ENCODE measurements at places on chromosomes 5 and 9. TPM values are rescaled to one million over a fixed set of nuclear protein-coding genes. Genes with fewer than 3 reads are reported as not detected.

DNA sequence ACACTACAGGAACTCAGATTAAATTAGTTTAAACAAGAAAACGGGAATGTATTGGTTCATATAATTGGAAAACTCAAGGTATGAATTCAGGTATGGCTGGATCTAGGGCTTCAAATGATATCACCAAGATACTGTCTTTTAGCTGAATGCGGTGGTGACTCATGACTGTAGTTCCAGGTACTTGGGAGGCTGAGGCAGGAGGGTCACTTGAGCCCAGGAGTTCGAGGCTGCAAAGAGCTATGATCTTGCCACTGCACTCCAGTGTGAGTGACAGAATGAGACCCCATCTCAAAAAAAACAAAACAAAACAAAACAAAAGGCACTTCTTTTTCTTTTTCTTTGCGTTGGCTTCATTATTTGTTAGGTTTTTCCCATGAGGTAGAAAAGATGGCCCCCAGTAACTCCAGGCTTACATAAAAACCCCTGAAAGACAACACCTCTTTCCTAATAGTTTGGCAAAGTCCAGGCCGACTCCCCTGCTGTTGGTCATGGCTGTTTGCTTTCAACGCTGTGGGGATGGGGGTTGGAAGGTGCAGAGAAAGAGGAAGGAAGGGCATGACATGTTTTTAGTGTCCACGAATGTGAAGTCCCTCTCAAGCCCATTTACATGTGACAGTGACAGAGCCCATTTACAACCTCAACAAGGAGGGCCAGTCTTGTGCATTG lies 39.8 kb upstream of the CRB2 start:
- DNase-seq: no peak

The WDR38 gene
- polyA plus RNA-seq: 0.48 TPM

The JAKMIP2 gene
- polyA plus RNA-seq: 3.6 TPM

The F2RL2 gene
- 0.35 TPM for polyA plus RNA-seq

The PURA gene
- 14.3 TPM for polyA plus RNA-seq

DNA sequence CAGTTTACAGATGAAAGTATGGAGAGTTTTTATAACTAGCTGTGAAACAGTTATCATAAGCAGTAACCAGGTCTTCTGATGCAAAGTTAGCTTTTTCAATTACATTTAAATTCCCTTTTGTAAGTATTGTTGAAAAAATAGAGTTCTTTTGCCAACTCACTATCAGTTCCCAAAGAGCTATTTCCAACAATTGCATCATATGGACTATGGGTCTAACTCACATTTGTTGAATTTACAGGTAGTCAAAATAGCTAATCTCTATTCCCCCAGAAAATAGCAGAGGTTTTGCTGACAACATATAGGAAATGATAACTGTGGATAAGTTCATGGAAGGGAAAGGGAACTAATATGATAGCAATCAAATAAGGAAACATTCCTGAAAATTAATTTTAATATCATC lies 1.4 kb downstream of the SPINK1 start:
- DNase-seq: no peak

- DNase-seq: no peak
These were observed 125.3 kb downstream of the PHF2 start for GRCh38 chr9:93701494-93702218.

GRCh38 chr5:21051945-21052344 lies 1063.9 kb upstream of the CDH18 start:
- DNase-seq: no peak

The IL13 gene
- polyA plus RNA-seq: 0.14 TPM

DNA sequence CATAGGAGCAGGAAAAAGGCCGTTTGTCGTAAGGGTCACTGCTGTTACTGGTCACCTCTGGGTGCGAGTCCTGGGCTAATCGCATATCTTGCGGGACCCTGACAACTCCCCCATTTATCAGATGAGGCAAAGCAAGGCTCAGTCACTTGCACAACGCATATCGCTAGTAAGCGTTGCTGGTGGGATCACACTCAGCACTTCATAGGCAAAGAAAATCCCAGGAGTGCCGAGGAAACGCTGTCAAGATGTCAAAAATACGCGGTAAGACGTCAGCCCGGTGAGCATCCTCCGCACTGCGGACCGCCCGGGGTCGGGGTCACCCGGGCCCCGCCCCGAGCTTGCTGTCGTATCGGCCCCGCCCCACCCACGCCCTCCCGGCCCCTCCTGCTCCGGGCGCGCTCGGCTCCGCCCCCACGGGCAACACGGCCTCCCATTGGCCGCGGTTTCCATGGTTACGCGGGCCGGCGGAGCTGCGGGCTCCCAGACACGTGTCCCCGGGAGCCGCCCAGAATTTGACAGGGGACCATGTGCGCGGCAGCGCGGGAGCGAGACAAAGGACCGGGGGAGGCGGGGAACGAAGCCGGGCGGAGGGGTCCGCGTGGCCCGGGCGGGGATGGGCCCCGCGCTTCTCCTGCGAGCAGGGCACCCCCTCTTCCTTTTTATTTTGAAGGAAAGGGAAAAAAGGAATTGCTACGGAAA lies 80.2 kb upstream of the IER5L start:
- peak; percentile 67 for DNase-seq

- no peak for DNase-seq
These were observed 10.7 kb downstream of the LCN12 start for GRCh38 chr9:136962701-136963248.

GRCh38 chr5:96388176-96388575 lies 44.9 kb downstream of the PCSK1 start:
- DNase-seq: no peak

GRCh38 chr5:123094919-123095797 lies 6.1 kb downstream of the PRDM6 start:
- no peak for DNase-seq

The IL9 gene
- not detected for polyA plus RNA-seq

- DNase-seq: no peak
These were observed 427.1 kb downstream of the PRELID2 start for GRCh38 chr5:145408048-145408341.

DNA sequence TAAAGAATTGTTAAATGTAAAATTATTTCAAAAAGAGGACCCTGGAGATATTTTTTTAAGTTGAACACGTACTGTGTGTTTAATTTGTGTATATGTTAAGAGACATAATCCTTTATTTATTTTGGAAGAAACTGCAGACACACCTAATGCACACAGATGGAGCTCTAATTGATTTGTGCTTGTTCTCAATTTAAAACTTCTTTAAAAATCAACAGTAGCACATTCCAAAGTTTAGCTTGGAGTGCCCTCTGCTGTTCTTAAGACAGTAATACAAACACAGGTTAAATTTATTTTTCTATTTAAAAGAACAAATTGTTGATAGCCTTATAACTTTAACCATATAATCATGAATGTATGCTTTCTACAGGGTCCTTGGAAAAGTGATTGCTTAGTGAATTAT lies 277.6 kb upstream of the ADAMTS16 start:
- DNase-seq: no peak

GRCh38 chr9:96513622-96514021 lies 63.7 kb downstream of the HABP4 start:
- no peak for DNase-seq

DNA sequence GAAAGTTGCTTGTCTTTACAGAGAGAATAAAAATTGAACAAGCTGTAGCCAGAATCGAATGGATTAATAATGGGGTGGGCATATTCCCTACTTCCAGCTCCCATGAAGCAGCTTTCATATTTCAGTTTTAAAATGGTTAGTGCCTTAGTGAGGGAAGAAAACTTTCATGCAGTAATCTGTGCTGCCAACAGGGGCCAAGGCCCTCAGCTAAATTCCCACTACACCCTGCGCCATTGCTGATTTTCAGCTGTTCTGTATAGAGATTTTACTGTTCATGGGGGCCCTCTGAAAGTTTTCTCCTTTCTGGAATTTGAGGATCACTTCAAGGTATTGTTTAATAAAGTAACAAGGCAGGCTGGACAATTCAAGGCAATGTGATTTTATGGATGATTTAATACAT lies 58.2 kb downstream of the CAST start:
- DNase-seq: no peak

DNA sequence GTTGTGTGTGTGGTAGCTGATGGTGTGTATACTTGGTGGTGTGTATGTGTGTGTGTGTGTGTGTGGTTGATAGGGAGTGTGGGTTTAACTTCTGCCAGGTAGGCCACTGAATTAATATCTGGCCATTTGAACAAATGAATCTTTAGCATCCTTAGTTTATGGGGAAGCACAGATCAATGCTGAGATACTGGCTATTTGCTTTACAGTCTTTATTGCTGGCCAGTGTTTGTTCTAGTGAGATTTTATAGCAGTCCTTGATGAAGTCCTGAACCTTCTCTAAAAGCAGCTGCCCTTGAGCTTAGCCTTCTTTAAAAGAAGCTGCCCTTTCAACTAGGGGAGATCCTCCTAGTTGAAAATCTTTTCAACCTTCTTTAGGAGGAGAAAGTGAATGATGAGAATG lies 69.3 kb downstream of the MACIR start:
- no peak for DNase-seq

GRCh38 chr9:133958756-133959155 lies 33.4 kb downstream of the VAV2 start:
- no peak for DNase-seq

The DRD1 gene
- polyA plus RNA-seq: not detected

The DOCK2 gene
- 2.7 TPM for polyA plus RNA-seq

DNA sequence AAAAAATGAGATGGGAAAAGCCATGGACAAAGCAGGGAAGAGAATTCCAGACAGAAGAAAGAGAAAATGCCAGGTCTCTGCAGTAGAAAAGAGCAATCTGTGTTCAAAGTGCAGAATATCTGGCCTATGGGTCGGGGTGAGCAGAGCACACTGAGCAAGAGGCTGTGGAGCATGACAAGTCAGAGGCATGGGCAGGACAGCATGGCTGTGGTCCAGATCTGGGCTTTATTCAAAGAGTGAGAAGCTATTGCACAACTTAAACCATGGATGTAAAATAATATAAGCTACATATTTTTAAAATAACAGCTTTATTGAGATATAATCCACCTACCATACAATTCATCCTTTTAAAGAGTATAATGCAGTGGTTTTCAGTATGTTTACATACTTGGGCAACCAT lies 133.1 kb upstream of the SPDL1 start:
- no peak for DNase-seq

The SLC45A2 gene
- 0.40 TPM for polyA plus RNA-seq

DNA sequence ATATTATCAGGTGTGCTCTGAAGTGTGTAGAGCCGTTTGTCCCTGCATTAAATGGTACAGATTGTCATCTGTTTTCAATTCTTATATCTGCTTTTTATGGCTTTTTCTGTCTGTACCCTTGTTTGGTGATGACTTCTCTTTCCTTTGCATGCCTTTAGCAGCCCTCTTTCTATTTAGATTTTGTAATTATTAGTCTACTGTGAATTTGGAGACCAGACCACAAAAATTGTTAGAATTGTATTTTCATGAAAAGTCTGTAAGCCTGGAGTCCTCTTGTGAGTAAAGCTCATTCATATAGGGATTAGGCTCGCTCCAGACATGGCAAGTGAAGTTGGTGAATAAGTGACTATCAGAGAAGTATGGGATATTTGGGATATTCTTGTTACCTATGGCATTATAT lies 41.7 kb downstream of the NFX1 start:
- DNase-seq: no peak

GRCh38 chr9:134419000-134419683 lies 92.9 kb downstream of the RXRA start:
- no peak for DNase-seq

GRCh38 chr9:16099732-16100536 lies 547.1 kb downstream of the CCDC171 start:
- DNase-seq: no peak

DNA sequence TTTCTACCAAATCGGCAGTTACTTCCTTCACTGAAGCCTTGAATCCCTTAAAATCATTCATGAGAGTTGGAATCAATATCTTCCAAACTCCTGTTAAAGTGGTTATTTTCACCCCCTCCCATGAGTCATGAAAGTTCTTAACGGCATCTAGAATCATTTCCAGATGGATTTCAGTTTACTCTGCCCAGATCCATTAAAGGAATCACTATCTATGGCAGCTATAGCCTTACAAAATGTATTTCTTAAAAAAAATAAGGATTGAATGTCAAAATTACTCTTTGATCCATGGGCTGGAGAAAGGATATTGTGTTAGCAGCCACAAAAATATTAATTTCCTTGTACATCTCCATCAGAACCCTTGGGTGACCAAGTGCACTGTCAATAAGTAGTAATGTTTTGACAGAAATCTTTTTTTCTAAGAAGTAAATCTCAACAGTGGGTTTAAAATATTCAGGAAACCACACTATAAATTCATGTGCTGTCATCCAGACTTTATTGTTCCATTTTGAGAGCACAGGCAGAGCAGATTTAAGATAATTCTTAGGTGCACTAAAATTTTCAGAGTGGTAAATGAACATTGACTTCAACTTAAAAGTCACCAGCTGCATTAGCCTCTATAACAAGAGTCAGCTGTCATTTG lies 767.7 kb downstream of the DTWD2 start:
- no peak for DNase-seq

The MUSK gene
- not detected for polyA plus RNA-seq

DNA sequence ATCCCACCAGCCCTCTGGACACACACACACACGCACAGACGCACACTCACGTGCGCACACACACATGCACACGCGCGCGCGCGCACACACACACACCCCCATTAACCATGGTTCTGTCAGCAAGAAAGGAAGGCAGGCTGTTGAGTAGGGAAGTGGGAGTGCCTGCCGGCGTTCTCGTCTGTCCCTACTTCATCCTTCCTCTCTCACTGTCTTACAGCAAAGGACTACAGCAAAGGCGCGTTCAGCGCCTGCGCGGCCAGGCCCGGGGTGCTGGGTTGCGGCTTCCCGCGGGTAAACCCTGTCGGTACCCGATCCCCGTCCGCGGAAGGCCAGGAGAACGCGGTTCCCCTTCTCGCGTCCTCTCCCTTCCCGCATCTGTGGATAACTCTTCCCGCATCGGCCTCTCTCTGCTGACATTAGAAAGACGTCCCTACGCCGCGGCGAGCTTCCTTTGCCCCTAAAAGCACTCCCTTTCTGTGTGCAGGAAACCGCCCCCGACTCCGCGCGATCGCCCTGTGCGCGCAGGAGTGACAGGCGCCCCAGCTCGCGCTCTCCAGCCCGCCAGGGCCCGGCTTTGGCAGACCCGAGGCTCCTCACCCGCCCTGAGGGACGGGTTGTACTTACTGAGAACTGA lies 219.2 kb downstream of the AGTPBP1 start:
- DNase-seq: peak; percentile 26

- no peak for DNase-seq
These were observed 238.0 kb downstream of the ENC1 start for GRCh38 chr5:74402553-74402952.

The QRFP gene
- polyA plus RNA-seq: 0.27 TPM

DNA sequence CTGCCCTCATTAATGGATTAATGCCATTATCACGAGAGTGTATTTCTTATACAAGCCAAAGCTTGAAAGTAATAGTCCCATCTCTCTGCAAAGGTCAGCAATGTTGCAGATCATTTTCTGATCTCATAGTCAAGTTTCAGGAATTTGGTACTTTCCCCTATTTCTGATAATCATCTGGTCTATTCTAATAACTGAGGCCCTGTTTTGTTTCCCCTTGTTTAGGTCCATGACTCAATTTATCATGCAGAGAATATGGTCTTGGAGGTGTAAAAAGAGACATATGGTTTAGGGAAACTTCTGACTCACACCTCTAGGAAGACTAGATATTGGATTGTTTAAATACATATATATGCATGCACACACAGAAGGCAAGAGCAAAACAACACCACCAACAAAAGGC lies 339.3 kb upstream of the NUDT12 start:
- DNase-seq: no peak

All from right renal pelvis (tissue), 4 donors.